ENCODE measurements at places on chromosomes 4 and X. TPM values are rescaled to one million over a fixed set of nuclear protein-coding genes. Genes with fewer than 3 reads are reported as not detected.

TKTL1 gene
- total RNA-seq = not detected

SMIM43 gene
- 0.22 TPM for total RNA-seq

NWD2 gene
- not detected for total RNA-seq

KIT gene
- total RNA-seq = not detected

MXRA5 gene
- not detected for total RNA-seq

UGDH gene
- total RNA-seq = 325 TPM

CTAG1B gene
- total RNA-seq = not detected

LGI2 gene
- 0.43 TPM for total RNA-seq

CTAG1A gene
- total RNA-seq = not detected

BCLAF3 gene
- 3.5 TPM for total RNA-seq

PABPC1L2B gene
- total RNA-seq = not detected

CDKL5 gene
- total RNA-seq = 5.2 TPM

SLC2A9 gene
- total RNA-seq = 0.41 TPM

Measured in A549 treated with DMSO at 1 μM for 4 hours (cell line).